ENCODE measurements at places on chromosomes 7 and 10.

- no peak for DNase-seq
These were observed 130.0 kb upstream of the LANCL2 start for GRCh38 chr7:55235115-55235514.

GRCh38 chr7:41630741-41631140 lies 72.1 kb downstream of the INHBA start:
- no peak for DNase-seq

GRCh38 chr7:30214651-30215137 lies 69.7 kb upstream of the ZNRF2 start:
- no peak for DNase-seq

- no peak for DNase-seq
These were observed 9.8 kb upstream of the PNLIPRP3 start for GRCh38 chr10:116417821-116418220.

DNA sequence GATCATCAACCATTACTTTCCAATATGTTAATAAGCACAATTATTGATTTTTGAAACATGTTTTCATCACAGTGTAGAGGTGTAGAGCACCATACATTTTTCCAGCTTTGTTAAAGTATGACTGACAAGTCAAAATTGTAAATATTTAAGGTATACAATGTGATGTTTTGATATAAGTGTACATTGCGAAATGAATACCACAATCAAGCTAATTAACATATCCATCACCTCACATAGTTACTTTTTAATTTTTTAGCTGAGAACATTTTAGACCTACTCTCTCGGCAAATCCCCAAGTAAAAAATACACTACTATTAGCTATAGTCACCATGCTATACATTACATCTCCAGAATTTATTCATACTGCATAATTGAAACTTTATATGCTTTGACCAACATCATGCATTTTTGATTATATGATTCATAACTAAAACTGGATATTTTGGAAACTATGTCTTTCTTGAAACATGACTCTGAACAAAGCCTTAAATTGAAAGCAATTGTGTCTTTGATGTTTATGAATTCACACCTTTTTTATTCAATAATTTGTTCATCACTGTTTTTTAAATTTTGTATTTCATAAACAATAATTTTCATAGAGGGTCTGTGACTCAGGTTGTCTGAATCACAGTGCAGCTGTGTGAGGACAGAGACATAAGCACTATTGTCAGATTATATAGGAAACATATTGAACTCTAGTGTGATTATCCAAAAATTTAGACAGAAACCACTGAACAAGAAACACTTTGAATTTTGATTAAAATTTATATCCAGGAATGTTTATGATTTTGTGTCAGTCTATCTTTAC lies 486.1 kb downstream of the SEMA3D start:
- DNase-seq, result no peak

GRCh38 chr7:112556633-112557032 lies 75.8 kb downstream of the LSMEM1 start:
- no peak for DNase-seq

DNA sequence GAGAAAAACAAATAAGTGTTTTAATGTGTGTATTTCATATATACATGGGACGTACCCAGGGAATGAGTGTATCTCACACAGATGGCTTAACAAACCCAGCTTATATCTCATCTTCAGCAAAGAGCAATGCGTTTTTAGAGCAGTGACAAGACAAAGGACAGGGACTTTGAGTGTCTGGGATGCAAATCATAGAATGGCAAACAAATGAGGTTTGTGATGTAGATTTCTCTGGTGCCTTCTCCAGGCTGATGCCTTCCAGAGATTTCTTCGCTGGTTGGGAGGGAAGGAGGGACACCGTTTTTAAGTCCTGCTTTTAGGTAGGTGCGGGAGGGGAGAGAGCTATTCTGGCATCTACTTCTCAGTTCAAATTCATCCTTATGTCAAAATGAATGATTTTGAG lies 16.6 kb downstream of the LANCL2 start:
- DNase-seq, result no peak

GRCh38 chr7:47515305-47515834 lies 66.5 kb downstream of the TNS3 start:
- no peak for DNase-seq

- no peak for DNase-seq
These were observed 208.8 kb downstream of the CTNNA3 start for GRCh38 chr10:67487199-67487598.

DNA sequence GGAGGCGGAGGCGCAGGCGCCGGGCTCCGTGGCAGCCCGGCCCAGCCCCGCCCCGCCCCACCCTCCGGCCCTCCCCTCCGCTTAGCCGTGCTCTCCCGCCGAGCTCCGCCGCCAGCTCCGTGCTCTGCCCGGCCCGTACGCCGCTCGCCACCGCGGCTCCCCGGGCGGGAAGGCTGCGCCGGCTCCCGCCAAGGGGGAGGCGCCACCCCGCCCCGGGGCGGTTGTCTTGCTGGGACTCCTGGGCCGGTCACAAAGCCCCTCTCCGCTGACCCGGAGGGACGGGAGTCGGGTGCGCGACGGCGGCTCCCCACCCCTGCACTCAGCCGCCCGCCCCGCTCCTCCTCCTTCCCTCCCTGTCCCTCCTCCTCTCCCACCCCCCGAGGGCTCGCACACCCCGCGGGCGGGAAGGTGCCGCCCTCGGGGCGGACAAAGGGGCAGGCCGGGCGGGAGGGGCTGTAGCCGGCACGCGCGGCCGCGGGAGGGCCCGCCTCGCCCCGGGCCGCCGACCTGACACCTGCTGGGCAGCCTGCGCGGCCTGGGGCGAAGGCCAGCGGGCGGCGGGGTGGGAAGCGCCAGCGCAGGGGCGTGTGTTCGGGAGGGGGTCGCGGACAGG lies 11.5 kb upstream of the SP8 start:
- DNase-seq, result no peak

- no peak for DNase-seq
These were observed 625 bp downstream of the GIMAP2 start for GRCh38 chr7:150686030-150686631.

DNA sequence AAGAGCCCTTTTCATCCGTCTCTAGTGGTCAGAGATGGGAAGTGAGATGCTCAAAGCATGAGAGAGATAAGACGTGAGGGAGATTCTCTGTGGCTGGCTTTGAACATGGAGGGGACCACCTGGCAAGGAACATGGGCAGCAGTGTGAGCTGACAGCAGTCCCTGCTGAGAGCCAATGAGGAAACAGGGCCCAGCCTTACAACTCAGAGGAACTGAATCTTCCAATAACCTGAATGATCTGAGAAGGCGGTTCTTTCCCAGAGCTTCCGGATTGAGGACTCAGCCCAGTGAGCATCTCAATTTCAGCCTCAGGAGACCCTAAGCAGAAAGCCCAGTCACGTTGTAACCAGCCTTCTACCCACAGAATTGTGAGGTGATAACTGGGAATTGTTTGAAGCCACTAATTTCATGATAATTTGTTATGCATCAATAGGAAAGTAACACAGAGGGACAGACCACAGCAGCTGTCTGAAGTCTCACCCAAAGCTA lies 33.9 kb upstream of the IKZF1 start:
- DNase-seq, result no peak

GRCh38 chr10:119522747-119523426 lies 19.6 kb downstream of the RGS10 start:
- no peak for DNase-seq

DNA sequence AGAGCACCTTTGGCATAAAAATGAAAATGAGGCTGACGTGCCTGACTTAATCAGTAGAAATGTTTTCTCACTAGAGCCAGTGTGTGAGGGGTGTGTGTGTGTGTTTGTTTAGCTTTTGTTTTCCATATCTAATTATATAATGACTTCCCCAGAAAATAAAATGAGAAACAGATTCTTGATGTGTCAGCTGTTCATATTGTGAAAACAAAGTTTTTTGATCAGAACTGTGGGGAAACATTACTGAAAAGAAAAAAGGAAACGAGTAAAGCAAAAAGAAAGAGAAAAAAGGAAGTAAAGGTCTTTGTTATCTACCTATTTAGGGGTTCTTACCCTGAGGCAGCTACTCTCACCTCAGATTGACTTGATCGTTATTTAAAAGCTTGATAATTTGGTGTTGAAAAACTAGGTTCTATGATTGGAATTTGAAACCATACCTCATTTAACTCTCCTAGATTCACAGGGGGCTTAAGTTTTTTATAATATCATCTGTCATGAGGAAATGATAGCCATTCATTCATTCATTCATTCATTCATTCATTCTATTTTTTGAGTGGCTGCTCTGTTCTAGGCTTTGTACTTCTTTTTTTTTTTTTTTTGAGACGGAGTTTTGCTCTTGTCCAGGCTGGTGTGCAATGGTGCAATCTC lies 58.0 kb downstream of the CREM start:
- DNase-seq, result no peak

- DNase-seq, result no peak
These were observed 115.9 kb upstream of the DNAJB12 start for GRCh38 chr10:72470666-72471065.

- no peak for DNase-seq
These were observed 14.3 kb upstream of the ELN start for GRCh38 chr7:74013539-74014272.

DNA sequence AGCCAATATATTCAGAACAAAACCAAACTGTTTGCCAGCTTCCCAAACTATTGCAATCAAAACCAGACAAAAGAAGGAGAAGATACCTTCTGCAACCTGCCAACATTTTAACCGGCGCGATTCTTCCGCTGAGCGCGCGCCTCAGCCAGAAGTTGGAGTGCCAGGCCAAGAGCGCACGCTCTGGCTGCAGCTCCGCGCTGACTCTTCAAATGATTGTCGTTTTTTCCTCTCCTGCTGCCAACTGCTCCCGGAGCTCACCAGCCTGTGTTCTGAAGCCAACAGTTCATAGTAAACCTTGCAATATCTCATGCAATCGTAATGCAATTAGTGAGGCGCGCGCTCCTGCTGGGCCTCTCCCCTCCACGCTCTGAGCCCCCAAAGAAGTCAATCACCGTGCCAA lies 259.7 kb upstream of the MGMT start:
- no peak for DNase-seq

DNA sequence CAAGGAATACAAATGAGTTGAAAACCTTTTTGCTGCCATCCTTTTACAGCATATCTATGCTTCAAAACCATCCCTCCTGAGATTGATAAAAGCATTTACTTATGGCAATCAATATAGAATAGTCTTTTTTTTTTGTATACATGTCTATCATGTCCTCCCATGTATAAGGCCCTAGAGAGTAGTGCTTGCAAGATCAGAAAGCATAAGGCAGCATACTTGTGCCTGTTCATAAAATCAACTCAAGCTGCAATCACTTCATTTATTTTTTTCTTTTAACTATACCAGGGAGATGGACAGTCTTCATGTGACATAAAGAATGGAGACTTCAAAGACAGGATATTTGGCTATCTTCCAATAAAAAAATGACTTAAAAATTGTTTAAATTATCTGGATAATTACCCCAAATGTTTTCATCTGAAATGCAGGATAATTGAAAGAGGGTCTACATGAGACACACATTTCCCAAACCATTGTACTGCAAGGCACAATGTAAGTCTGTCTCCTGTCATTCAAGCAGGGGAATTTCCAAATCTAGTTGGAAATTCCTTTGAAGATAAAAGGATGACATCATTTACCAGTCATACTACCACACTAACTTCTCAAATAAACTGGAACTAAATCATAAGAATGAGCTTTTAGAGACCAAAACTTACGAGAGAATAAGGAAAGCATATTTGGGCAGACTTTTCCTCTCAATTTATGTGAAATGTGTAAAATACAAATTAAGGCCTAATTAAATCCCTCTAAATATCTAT lies 22.5 kb downstream of the LRRN3 start:
- DNase-seq, result no peak

DNA sequence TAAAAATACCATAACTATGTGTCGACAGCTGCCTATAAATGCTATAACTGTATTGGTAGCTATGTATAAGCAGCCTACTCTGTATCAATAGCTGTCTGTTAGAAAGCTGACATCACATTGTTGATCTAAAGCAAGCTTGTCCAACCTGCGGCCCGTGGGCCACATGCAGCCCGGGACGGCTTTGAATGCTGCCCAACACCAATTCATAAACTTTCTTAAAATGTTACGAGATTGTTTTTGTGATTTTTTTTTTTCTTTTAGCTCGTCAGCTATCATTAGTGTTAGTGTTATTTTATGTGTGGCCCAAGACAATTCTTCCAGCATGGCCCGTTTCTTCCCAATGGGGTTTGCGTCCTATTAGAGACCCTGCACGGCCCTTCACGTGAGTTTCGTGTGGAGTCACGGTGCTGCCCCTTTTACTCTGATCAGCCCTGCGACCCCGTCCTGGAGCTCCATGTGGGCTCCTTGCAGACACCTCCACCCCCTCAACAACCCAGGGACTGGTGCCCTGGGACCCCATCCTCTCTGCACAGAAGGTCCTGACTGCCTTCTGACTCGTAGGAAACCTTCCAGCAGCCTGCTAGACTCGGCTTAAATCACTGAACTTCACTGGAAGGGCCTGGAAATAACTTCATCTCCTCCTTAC lies 4.5 kb upstream of the PRKAR1B start:
- DNase-seq, result no peak

DNA sequence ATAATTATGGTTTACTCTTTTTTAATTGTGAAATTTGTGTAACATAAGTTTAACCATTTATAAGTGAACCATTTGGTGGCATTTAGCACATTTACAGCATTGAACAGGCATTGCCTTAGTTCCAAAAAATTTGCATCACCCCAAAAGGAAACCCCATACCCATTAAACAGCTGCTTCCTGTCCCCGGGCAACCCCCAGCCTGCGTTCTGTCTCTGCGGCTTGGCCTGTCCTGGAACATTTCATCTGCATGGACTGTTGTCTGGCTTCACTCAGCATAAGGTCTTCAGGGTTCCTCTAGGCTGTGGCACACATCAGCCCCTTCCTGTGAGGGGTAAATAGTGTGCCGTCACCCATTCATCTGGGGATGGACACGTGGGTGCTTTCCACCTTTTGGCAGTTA lies 6.9 kb downstream of the RET start:
- DNase-seq, result no peak

DNA sequence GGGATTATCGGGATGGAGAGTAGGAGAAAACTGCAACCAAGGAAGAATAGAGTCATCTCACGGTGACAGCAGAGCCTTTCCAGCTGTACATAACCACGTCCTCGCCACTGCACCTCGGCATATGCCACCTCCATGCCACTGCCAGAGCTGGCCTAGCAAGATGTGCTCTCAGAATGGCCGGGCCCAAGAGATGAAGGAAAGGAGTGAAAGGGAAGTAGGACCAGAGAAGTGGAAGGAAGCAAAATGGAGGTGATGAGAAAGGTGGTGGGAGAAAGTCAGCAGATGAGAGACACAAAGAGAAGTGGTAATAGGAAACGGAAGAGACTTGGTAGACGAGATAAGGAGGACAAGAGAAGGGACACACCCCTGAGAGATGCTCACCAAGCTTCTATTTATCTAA lies 8.0 kb upstream of the CALU start:
- no peak for DNase-seq

- DNase-seq, result no peak
These were observed 180.9 kb downstream of the ANK3 start for GRCh38 chr10:60208676-60209269.

GRCh38 chr7:101390901-101391301 lies 28.2 kb downstream of the COL26A1 start:
- DNase-seq, result no peak

GRCh38 chr10:122490786-122491680 lies 29.7 kb downstream of the HTRA1 start:
- no peak for DNase-seq

Data from effector CD8-positive, alpha-beta T cell (primary cell).